ENCODE measurements at places on chromosomes 2 and 18.
A peak's percentile ranks its signal among the peaks of the same experiment; 100 is the strongest.

DNA sequence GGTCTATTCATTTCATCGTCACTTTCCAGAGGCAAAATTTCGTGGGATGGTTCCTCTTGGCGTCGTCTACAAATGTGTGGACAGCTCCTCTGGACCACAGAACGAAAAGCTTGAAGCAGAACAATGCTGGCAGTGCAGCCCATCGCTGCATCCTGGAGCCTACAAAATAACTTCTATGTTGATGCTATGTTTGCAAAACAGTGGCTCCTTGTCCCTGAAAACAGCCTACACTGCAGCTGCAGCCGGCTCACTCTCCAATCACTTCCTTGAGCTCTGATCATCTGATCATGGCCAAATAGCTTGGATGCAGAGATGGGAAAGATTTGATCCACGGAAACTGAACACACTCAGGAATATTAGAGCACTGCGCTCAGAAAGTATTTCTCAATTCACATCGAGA, 60.0 kb downstream of the DOCK10 start:
- no peak for DNase-seq

DNA sequence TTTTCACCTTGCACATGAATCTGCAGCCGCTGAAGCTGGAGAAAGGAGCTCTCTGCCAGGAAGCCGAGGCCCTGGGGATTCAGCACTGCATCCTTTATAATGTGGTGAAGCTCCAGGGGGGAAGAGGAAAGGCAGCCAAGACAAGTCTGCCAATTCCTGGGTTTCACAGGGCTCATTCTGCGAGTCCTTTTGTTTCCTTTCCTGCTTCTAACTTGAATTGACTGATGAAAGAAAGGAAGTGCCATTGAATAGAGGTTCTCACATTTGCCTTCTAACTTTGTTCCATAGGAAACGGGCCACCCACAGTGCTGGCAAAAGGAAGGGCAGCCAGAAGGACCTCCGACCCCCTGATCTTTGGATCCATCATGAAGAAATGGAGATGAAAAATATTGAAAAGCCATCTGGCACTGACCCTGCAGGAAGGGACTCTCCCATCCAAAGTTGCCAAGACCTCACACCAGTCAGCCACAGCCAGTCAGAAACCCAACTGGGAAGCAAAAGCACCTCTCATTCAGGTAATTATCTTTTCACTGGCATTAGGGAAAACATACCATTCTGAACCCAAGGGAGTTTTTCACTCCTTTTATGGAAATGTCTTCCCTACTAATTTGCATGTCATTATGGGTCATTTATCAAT, 765.4 kb downstream of the MBD2 start:
- peak; percentile 62 for DNase-seq

DNA sequence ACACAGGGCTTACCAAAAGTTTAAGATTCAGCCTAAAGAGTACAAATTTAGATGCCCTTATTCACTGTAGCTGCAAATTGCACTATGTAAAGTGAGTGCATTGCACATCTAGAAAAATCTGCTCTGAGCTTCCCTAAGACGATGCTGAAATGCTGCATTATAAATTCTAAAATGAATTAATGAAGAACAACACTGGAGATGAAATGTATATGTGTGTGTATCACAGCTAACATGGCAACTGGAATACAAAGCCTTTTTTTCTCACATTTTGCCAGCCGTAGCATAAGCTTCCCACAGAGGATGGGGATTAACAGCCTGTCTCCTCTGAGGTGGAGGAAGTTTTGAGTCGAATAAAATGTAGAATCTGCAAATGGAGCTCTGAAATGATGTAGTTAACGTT, 338.3 kb upstream of the ZEB2 start:
- no peak for DNase-seq

- peak; percentile 35 for DNase-seq
These were observed 23.6 kb upstream of the SLC9A4 start for GRCh38 chr2:102449370-102449974.

DNA sequence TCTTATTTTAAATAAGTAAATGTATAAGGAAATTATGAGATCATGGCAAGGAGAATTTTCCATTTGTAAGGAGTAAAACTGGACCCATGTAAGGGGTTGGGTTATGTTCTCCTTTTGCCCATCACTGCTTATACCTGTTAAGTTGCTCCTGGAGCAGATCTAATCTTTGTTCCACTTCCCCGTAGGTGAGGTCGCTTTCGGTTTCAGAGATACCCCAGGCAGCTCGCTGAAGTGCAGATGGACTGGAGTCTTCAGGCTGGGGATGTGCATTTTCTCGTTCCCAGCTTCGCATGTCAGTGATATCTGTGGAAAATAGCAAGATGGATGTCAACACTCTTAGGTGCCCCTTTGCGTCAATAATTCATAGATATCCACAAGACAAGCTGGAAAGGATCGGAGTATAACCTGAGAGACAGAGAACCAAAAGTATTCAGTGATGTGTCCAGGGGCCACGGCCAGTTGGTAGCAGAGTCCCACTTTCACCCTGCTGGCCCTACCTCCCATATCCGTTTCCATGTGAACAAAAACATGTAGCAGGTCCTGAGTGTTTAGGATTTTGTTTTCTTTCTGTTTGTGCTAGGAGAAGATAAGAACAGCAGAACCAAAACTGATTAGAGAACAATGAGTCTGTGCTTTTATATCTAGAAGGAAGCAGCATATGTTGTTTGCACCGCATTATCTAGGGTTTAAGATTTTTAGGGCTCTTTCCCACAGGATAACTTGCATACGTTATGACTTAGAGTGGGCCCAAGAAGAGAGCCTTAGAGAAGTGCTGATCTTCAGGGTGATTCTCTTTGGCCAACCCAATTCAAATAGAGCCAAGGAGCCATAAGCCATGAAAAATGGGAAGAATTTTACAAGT, 36.0 kb downstream of the GCA start:
- DNase-seq, result no peak

DNA sequence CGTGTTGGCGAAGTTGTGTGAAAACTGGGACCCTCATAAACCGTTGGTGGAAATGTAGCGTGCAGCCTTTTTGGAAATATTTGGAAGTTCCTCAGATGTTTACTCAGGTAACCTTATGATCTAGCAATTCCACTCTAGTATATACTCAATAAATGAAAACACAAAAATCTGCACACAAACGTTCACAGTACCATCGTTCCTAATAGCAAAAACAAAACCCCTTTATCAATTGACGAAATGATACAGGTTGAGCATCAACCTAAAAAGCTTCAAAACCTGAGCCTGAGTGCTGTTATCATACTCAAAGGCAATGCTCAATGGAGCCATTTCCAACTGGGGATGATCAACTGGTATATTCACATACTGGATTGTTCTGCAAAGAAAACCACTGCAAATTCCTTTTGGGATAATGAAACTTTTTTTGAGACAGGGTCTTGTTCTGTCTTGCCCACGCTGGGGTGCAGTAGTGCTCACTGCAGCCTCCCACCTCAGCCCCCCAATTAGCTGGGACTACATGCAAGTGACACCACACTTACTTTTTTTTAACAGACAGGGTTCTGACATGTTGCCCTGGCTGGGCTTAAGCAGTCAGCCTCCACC, 777 bp upstream of the C18orf32 start:
- no peak for DNase-seq

- peak; percentile 45 for DNase-seq
These were observed 99.7 kb downstream of the RBM43 start for GRCh38 chr2:151161821-151162551.

DNA sequence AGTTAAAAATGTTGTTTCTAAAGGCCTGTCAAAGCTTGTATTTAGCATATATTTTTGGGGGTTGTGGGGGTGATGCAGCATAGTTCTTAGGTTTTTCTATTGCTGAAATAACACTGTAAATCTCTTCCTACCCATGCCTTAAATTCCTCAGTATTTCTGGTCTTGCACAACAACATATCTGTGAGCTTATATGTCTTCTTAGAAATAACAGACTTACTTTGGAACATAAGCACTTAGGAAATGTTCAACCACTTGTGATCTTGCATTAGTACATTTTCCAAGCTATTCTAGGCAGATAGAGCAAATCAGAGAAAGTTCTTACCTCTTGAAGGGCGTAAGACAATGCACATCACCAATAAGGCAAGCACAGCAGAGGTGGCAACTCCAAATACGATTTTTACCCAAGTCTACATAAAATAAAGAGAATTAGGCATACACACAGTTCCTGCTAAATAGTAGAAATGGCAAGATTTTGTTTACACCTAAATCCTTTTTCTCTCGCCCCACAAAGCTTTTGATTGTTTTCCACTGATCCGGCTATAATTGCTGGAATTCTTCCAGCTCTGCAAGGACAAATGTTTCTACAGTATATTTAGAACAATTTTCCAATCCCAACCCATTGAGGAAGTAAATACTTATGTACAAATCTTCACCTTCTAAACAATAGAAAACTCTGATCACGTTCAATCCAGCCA, 512 bp downstream of the FAP start:
- DNase-seq, result peak; percentile 90

DNA sequence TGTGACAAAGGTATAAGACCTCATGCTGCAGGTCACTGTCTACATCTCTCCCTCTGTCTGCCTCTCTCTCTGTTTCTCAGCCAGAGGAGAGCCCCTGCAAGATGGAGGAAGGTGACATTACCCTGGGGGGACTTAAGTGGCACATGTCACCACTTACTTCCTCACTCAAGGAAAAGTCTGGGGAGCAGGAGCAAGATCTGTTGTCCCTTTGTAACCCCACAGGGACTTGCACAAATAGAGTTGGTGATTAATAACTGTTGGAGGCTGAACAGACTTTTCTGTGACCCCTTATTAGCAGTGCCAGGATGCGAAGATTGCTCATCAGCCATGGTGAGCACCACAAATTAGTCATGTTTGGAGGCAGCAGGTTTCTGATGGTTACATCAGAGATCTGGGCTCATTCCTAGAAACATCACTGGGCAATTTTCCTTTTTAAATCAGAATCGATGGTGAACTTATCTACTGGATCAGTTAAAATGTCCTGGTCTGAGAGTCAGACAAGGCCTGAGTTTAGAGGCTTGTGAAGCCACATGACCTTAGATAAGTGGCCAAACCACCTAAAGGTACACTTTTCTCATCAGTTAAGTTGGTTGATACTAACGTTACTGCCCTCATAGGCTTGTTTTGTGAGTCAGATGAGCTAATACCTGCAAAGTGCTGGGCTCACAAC, 81.2 kb upstream of the LTBP1 start:
- DNase-seq, result peak; percentile 98

- DNase-seq, result peak; percentile 41
These were observed 6.7 kb downstream of the AOX1 start for GRCh38 chr2:200592406-200593075.

DNA sequence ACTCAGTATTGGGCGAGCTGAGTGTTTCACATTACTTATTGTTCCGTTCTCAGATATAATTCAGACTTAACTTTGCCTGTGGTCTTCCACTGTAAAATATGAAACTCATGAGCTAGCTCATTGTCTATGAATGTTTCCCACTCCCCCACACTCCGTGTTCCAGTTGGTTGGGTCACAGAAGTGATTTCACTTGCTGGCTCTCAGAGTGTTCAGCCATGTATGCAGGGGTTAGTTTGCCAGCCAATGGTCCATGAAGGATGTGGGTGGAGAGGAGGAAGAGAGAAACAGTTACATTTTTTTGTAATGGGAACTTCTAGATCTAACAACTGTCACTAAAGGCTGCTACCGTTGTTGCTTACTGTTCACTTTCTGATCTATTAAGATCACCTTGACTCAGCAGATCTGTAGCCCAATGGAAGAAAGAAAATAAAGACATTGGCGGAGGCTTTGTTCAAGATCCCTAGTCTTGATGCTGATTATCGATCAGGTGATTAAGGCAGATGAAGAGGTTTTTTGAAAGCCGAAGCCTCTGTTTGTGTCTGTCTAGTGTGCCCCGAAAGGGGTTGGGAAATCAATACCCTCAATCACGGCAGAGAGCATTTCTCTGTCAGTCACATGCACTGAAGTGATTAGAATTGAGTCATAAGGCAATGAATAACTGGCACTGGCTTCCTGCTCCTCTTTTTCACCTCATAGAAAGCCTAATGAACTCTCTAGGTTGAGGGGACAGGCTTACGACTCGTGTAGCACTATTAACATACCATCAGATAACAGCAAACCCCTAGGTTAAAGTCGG, 279.7 kb upstream of the FIGN start:
- DNase-seq, result no peak

DNA sequence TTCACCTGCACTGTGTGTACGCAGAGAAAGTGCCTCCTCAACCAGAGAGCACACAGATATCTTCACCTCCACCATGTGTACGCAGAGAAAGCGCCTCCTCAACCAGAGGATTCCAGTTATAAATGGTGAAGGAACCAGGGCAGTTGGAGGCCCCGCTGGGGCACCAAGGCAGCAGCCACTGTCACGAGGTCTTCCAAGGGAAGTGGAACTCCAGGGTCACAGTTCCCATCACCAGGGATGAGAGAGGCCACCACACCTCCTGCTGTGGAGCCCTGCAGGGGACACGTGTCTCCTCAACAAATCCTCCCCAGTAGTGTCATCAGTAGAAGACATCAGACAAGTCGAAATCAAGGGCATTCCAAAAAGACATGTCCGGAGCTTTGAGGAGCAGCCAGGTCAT, 28.2 kb upstream of the NFATC1 start:
- DNase-seq, result no peak

GRCh38 chr2:145691659-145692058, 1171.7 kb upstream of the ZEB2 start:
- peak; percentile 1 for DNase-seq

- DNase-seq, result no peak
These were observed 97.6 kb upstream of the SEC11C start for GRCh38 chr18:59041819-59042815.

GRCh38 chr18:13278062-13278630, 59.6 kb downstream of the LDLRAD4 start:
- no peak for DNase-seq

DNA sequence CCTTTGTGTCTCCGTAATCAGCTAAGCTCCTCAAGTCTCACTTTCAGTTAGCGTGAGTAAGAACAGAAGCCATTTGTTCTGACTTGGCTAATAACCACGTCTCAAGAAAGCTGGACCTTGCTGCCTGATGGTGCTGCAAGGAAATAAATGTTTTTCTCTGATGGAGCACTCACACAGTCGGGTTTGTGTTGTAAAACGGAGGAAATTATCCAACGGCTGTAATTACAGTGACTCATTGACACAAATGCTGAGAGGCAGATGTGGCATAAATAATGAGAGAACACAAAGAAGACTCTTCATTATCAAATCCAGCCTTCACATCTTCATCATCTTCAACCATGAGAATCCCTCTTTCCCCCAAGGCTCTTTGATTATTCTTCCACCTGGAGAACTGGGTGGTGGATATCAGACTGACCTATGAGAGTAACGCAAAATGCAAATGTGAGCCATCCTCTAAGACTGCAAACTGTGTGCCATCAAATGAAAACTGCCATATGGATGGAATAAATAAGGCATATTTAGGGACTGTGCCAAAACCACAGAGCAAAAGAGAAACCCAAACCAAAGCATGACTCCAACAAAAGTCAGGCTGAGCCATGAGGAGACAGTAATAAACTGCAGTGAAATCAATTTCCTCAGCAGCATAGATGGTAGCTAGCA, 252.6 kb downstream of the RND3 start:
- peak; percentile 88 for DNase-seq

GRCh38 chr2:113831161-113831560, 58.7 kb upstream of the ACTR3 start:
- no peak for DNase-seq

GRCh38 chr2:239523147-239523953, 122.5 kb upstream of the HDAC4 start:
- DNase-seq, result no peak

- no peak for DNase-seq
These were observed 336.7 kb upstream of the ATP5MC3 start for GRCh38 chr2:175518206-175518605.
